ENCODE measurements at places on chromosomes 1 and 21.

DNA sequence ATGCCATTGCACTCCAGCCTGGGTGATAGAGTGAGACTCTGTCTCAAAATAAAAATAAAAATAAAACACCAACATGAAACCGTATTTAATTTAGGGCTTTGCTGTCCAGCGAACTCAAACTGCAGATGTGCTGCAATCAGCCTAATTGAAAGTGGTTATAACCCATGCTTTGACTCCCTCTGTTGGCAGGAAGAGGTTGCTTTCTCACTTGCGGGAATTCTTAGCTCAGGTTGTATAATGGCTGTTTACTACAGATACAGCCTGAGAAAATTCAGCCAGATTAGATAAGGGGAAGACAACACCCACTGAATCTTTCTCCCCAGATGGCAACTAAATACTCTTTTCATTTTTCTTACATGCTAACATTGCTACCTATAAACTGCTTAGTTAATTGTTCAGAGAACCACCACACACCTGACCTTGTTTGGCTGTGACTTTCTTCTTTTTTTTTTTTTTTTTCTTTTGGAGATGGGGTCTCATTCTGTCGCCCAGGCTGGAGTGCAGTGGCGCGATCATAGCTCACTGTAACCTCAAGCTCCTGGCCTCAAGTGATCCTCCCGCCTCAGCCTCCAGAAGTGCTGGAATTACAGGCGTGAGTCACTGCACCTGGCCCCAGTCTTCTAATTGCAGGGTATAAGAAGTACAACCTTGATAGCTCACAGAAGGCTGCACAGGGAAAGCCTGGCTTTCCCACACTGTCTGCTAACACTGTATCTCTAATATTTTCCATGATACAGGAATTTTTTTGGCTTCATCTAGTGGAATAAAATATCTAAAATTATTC is 34.6 kb downstream of the DNTTIP2 start:
- peak; percentile 72 for DNase-seq

DNA sequence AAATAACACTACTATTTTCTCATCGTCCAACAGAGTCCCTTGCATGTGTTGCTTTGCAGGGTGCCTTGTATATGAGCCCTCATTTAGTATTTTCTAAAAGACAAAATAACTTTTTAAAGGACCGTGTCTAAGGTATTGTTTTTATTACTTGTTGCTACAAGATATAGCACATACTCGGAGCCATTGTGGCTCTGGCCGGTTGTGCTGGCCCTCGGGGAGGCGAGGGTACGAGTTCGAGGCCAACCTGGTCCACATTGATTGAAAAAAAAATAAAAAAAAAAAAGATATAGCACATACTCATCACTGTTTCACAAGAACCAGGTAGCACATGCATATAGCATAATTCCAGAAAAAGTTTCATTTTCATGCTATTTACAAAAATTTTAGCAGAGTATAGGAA is 869.2 kb downstream of the MRPL39 start:
- no peak for DNase-seq

DNA sequence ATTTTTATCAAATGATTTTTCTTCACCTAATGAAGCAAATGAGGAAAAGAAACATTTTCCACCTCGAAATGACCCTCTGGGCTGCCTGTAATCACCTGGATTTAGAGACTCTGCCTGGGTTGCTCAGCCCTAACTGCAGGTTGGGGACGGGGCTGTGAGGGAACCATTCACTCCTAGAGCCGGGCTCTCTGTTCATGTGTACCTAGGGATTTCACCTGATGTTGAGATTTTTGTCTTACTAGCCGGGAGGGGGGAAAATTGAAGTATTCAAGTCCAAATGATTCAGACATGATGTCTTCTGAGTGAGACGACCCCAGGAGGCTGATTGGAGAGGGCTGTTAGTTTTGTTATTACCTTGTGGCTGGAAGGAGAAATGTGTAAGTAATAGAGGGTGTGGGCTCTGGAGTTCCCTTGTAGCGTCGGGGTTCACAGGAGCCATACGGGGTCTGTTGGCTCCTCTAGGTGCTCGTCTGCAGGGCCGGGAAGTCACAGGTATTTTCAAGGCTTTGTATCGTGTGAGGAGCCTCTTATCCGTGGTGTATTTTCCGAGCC is 42.3 kb upstream of the PWP2 start:
- DNase-seq, result no peak

- no peak for DNase-seq
These were observed 73.9 kb downstream of the HLX start for GRCh38 chr1:220952961-220953643.

- no peak for DNase-seq
These were observed 35.3 kb downstream of the LDLRAD1 start for GRCh38 chr1:53982763-53983104.

GRCh38 chr1:66464802-66465201 is 69.2 kb upstream of the SGIP1 start:
- peak; percentile 78 for DNase-seq

DNA sequence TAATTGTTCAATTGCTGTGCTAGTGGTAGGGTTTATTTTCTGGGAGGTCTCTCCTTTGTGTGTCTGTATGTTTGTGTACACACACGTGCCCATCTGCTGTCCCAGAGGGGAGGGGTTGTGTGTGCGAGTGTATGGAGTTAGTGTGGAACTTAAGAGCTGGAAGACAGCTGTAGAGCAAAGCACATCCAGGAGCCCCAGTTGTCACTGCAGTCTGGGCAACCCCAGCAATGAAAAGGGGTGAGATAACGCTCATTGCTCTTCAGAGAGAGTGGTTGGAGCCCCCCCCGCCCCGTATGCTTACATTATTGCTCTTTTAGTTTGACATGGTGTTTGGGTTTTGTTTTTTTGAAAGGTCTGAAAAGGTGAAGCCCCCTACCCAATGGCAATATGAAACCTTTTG is 36.9 kb downstream of the NCF2 start:
- no peak for DNase-seq

- no peak for DNase-seq
These were observed 17.4 kb upstream of the SLC6A9 start for GRCh38 chr1:44048532-44049215.

- no peak for DNase-seq
These were observed 3.7 kb upstream of the KIAA1614 start for GRCh38 chr1:180909005-180909414.

GRCh38 chr1:183991756-183992155 is 45.8 kb downstream of the COLGALT2 start:
- no peak for DNase-seq

GRCh38 chr21:39845571-39846130 is 21.6 kb upstream of the PCP4 start:
- DNase-seq, result no peak

DNA sequence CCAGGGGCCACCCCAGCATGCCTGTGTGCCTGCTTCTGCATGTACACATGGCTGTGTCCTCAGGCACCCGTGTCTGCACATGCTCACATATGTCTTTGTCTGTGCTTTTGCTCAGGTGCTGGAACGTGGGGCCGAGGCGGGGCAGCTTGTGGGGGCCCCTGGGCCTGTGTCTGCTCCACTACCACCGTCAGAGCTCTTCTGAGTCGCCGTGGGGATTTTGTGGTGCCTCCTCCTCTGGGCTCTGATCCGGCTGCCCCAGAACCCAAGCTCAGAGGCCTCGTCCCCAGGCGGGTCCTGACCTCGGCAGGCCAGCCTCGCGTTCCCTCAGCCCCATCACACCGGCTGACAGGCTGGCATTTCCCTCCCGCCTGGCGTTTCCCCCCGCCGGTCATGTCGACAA is 104.6 kb upstream of the ACTRT2 start:
- DNase-seq, result no peak

GRCh38 chr1:7648761-7649384 is 122.2 kb upstream of the VAMP3 start:
- peak; percentile 94 for DNase-seq

GRCh38 chr1:22154626-22155025 is 11.7 kb upstream of the WNT4 start:
- no peak for DNase-seq
